ENCODE measurements at places on chromosomes 6 and 20.

DNA sequence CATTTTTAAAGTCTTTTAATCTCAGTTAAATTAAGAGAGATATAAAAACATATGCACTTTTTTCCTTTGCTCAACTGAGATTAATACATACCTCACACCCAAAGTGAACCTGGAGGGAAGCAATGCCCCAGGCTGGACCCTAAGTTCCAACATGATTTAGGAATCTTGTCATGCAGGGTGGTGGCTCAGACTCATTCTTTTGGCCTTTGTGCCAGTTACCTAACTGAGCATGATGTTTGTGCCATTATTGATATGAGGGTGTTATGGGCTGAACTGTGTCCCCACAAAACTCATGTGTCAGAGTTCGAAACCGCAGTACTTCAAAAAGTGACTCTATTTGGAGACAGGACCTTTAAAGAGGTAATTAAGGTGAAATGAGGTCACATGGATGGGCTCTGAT, 188.0 kb downstream of the ARHGAP18 start:
- no peak for DNase-seq

DNA sequence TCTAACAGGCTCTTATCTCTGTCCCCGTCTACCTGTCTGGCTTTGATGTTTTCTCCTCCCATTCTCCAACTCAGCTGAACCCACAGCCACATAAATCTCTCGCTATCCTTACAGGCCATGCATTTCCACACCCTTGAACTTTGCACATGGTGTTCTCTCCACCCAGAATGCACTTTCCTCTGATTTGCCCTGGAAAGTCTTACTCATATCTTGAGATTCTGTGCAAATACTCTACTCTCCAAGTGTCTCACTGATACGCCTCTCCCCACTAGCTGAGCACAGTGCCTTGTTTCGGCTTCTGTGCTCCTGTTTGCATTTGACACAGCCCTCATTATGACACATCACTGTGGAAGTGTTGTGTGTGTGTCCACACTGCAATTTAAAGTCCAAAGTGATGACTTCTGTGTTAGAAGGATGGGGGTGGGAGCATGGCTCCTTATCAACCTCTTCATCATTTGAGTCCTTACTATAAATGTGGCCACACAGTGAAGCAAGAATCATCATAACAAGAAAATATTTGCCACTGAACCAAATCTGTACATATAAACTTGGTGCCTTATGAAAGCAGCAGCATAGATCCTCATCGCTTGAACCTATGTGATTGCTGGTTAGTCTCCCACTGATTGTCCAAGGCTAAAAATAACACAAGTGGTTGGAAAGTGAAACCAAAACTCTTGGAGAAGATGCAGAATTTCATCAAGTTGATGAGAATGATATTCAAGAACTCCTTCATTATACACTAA, 5.5 kb upstream of the PRELID3B start:
- DNase-seq = no peak

- no peak for DNase-seq
Observed at GRCh38 chr6:72716916-72717315, 95.1 kb downstream of the KCNQ5 start.

GRCh38 chr20:48141660-48142515, 356.6 kb upstream of the SULF2 start:
- DNase-seq = no peak

- DNase-seq = no peak
Observed at GRCh38 chr20:18031888-18032509, 25.7 kb downstream of the OVOL2 start.

GRCh38 chr6:3895805-3896204, 46.6 kb downstream of the FAM50B start:
- no peak for DNase-seq

GRCh38 chr6:157676241-157676640, 146.8 kb upstream of the SNX9 start:
- no peak for DNase-seq

All from right kidney (tissue), 9 donors.